ENCODE measurements at places on chromosomes 11 and 22.

GRCh38 chr22:35749808-35750207 is 32.1 kb downstream of the APOL5 start:
- no peak for DNase-seq

DNA sequence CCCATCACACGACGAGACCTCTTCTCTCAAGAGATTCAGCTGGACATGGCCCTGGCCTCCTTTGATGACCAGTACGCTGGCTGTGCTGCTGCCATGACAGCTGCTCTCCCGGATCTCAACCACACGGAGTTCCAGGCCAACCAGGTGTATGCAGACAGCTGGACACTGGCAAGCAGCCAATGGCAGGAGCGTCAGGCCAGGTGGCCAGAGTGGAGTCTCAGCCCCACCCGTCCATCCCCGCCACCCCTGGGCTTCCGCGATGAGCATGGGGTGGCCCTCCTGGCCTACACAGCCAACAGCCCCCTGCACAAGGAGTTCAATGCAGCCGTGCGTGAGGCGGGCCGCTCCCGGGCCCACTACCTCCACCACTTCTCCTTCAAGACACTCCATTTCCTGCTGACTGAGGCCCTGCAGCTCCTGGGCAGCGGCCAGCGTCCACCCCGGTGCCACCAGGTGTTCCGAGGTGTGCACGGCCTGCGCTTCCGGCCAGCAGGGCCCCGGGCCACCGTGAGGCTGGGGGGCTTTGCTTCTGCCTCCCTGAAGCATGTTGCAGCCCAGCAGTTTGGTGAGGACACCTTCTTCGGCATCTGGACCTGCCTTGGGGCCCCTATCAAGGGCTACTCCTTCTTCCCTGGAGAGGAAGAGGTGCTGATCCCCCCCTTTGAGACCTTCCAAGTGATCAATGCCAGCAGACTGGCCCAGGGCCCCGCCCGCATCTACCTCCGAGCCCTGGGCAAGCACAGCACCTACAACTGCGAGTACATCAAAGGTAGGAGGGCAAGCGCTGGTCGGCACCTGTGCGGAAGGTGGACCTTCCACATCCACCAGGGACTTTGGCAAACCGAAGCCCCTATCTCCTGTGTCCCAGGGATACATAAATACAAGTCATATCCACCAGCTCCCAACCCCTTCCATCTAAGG is 11.3 kb downstream of the CHRNA10 start:
- DNase-seq, result no peak

- no peak for DNase-seq
Observed at GRCh38 chr11:74162681-74163467, 7.9 kb downstream of the C2CD3 start.

DNA sequence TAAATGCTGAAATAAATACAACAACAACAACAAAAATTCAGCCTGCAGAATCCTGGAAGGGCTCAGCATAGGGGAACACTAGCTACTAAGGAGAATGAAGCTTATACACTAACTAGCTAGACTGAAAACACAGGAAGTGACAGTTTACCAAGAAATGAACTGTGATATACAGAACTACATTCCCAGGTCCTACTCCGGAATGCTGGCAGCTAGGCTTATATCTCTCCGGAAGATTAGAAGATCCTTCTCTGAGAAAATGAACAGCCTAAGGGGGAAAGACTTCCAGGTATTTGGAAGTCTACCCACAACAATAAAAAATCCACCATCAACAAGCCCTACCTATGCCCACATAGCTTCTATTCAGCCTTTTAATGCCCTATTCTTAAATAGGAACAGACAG is 31.0 kb downstream of the CCDC34 start:
- no peak for DNase-seq

DNA sequence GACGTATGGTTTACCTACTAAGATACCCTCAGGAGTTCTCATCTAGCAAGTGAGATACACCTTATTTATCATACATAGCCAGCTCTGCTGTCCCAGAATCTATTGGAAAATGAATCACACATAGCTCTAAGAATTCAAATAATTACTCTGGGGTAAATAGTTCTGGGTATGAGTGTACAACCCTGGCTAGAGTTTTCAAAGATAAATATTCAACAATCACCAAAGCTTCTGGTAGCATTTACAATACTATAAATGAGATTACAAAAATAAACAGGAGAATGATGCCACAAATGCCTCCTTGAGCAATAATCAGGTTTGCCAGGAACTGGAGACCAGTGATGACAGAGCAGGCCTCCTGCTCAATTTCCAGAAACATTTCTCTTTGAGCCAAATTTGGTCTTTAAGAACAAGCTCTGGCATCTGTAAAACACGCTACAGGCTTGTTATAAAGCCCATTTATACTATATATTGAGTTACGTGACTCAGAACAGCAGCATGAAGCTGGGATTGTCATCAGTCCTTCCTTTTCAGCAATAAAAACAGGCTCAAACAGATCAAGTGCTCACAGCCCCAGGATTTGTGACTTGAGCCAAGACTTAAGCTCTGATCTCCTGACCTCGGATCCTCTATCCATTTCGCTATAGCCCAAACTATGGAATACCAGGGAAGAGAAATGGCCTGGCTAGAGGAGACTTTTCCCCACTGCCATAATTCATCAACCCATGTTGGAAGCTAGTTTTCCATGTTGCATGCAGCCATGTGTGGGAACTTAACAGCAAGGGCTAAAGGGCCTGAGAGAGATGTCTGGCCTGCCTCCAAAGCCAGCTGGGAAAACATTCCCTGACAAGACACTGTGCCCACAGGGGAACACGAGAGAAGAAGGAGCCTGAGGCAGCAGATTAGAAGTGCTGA is 19.7 kb downstream of the RAB30 start:
- no peak for DNase-seq

All from NCI-H1930 (cell line).